Neural crest cell (in vitro differentiated cells): ENCODE measurements at places on chromosomes 5 and 9.

GRCh38 chr9:38134611-38135237 is 65.7 kb upstream of the SHB start:
- DNase-seq = no peak

DNA sequence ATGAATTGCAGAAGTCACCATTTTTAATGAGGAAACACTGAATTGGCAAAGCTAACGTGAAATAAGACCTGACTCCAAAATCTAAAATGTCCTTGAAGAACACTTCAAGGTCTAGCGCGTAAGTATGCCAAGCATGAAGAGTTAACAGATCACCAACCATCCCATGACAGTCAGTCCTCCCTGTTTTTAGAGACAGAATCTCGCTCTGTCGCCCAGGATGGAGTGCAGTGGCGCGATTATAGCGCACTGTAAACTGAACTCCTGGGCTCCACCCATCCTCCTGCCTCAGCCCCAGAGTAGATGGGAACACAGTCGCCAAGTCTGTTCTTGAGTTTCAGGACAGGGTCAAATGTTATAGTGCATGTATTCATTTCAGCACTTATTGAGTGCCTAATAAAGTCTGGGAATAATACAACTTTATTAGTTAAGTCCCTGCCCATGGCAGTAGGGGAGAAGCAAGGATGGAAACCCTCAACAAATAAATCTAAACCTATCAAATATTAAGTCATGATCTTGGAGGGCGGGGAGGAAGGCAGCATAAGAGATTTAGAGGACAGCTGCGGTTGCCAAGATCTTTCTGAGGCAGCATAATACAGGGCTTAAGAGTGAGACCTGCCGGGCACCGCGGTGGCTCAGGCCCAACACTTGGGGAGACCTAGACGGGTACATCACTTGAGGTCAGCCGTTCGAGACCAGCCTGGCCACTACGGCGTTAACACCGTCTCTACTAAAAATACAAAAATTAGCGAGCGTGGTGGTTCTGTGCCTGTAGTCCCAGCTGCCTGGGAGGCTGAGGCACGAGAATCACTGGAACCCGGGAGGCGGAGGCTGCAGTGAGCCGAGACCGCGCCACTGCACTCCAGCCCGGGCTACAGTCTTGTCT is 1.1 kb downstream of the ATPSCKMT start:
- no peak for DNase-seq

GRCh38 chr5:127003798-127004495 is 26.4 kb downstream of the MARCHF3 start:
- no peak for DNase-seq

DNA sequence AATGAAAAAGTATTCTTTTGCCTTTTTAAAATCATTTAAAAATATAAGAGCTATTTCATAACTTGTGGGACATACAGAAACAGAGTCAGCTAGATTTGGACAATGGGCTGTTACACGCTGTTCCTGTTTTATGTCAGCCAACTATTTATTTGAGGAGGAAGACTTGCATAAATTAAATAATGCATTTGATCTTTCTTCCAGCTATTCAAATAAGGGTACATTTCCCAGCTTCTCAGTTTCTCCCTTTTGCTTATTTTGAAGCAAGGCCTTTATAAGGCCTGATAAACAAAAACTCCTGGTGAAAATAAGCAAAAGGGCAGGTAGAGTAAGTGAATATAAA is 6.5 kb downstream of the STOM start:
- DNase-seq = no peak
